ENCODE measurements at places on chromosomes 7 and 10.

- DNase-seq: no peak
These were observed 13.5 kb downstream of the EPHB6 start for GRCh38 chr7:142868188-142868985.

DNA sequence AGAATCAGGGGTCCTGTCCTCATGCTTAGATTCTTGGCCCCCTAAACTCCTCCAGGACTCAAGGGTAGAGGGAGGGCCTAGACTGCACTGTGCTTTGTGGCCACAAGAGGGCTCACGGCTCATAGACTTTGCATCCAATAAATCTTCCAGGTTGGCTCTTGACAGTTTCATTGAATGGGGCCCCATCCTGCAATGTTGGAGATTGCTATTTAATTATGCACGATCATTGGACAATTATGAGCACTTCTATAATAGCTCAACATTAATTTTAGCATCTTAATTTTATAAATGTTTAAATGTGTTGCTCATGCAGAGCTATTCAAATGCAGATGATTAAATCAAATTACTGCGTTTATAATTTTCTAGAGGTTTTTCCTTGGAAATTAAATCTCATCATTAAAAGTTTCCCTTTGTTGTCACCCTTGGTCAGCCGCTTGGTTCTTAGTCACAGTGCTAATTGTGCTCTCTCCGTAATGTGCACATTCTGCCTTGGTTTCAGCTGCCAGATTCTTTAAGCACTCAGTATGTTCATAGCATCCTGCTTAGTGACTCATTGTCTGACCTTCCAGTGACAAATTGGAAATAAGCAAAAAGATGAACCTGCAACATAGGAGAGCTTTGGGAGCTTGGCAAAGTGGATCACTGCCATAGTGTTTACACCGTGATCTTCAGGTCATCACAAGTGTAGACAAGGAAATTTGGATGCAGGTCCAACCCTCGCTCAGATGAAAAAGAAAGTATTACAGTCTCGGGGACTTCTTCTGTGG lies 33.4 kb upstream of the PLPP4 start:
- peak; percentile 1 for DNase-seq

- no peak for DNase-seq
These were observed 265.2 kb upstream of the SP8 start for GRCh38 chr7:21051865-21052264.

DNA sequence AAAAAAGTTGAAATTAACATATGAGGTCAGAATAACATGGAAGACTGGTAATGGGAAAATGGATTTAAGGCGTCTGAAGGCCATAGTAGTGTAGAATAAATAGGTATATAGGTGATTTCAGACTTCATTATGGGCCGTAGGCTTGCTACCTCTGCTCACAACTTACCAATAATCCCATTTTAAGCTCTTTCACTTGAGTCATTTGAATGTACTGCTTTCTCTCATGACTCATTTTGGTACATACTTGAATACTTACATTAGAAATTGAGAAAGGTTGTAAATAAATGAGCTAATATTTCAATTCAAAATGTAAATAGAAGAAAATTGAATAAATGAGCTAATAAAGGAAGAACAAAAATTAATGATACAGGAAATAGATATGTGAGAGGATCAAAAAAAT lies 42.2 kb upstream of the NEUROD6 start:
- no peak for DNase-seq

GRCh38 chr7:4052130-4052529 lies 630.0 kb upstream of the FOXK1 start:
- no peak for DNase-seq

DNA sequence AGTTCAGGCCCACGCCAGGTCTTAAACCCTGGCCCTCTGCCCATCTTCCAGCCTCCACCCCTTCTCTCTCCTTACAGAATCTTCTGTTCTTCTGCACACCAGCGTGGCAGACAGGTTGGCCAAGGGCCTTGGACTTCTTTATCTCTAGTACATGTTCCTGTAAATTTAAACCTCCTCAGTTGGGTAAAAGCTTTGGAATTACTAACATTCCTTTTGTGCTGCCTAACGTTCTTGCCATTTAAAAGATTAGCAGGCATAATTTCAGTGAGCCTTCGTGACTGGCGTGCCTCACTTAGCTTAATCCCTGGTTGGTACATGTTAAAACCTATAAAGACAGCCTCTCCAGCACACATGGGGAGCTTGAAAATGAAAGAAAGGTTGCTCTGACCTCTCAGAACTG lies 192.2 kb downstream of the CUX1 start:
- no peak for DNase-seq

DNA sequence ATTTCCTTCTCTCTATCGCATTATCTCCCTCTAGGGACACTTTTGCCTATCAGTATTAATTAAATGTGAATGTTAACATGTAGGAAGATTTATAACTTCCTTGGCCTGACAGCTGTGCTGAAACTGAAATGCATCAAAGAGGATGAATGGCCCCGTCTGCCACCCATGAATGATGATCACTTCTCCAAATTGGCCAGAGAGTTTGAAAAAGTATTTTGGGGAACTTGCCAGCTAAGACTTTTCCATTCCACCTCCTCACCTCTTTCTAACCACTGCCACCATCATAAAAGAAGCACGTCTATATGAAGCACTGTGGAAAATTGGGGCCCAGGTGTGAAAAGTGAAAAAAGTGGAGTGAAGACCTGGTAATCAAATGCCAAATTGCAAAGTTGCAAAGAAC lies 25.4 kb upstream of the ST8SIA6 start:
- no peak for DNase-seq

DNA sequence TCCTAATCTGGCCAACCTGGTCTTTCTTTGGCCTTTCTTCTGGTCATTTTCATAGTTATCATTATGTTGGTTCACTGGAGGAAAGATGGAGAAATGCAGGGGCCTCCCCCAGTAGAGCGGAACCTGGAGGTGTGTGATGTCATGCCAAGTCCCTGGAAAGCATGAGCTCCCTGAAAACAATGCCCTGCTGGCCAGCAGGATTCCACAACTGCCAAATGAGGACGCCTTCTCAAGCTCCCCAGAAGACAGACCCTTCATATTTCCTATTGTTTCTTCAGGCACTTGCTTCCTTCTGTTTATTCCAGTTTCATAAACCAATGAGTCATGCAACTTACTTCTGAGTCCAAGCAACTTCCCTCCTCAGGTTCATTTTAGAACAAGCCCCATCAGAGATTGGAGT lies 339.0 kb downstream of the GATA3 start:
- no peak for DNase-seq

- DNase-seq: no peak
These were observed 22.2 kb upstream of the UNCX start for GRCh38 chr7:1210321-1210978.

DNA sequence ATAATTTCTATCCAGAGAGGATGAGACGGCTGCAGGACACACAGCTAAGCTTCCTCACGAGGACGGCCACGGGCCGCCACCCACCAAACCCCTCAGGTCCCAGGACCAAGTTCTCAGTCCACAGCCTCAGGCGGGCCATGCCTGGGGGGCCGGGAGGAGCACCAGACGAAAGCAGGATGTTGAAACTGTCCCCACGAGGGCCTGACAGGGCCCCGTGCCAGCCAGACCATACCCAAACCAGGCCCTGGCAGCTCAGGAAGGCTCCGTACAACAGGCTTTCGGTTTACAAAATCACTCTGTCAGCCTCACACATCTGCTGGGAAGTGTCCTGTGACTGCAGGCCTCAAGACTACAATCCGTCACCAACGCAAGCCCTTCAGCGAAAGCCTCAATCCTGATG lies 14.5 kb downstream of the TUBGCP2 start:
- DNase-seq: no peak

- DNase-seq: no peak
These were observed 64.0 kb downstream of the DMBT1 start for GRCh38 chr10:122624546-122624945.

GRCh38 chr7:25795824-25796235 lies 356.2 kb upstream of the NFE2L3 start:
- no peak for DNase-seq

DNA sequence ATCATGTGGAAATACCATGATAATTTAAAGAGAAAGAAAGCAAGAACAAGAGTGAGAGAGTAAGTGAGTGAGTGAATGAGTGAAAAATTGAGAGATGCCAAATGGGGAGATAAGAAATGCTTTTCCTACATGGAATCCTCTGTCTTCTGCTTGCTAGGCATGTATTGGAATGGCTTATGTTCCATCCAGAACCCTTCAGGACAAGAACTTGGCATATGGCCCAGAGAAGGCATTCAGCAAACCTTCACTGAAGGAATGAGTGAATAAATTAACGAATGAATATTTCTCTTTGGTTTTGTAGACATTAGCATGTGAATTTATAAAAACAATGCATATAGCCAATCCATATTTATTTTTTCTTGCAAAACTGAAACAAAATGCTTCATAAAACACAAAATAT lies 162.2 kb downstream of the LRRTM3 start:
- no peak for DNase-seq

GRCh38 chr10:82092111-82092510 lies 217.1 kb downstream of the NRG3 start:
- DNase-seq: no peak

DNA sequence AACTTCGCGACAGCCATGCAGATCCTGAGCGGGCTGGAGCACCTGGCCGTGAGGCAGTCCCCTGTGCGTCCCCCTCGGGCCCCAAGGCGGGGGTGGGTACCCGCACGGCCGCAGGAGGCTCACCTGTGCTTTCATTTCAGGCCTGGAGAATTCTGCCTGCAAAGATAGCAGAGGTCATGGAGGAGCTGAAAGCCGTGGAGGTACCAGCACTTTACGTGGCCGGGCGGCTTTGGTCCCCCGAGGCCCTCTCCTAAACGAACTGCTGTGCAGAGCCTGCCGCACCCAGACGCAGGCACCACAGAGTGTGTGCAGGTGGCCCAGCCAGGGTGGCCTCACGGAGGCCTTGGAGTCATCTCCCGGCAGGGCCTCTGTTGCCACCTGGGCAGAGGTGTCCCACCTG lies 11.1 kb upstream of the UTF1 start:
- DNase-seq: no peak

DNA sequence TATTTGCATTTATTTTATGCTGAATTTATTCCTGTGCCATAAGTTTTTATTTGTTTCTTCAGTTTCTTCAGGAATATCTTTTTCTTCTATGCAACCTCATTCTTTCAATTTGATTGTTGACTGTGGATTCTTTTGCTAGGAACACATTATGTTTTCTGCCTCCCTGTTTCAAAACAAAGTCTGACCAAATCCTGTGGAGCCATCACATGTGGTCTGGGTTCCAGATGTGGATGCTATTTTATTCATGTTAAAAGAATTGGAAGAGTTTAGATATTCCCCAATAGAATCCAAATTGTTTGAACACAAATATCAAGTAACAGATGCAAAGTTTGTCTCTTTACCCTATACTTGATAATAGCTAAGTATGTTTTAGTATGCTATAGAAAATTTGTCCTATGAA lies 56.8 kb upstream of the LRRC17 start:
- DNase-seq: no peak

DNA sequence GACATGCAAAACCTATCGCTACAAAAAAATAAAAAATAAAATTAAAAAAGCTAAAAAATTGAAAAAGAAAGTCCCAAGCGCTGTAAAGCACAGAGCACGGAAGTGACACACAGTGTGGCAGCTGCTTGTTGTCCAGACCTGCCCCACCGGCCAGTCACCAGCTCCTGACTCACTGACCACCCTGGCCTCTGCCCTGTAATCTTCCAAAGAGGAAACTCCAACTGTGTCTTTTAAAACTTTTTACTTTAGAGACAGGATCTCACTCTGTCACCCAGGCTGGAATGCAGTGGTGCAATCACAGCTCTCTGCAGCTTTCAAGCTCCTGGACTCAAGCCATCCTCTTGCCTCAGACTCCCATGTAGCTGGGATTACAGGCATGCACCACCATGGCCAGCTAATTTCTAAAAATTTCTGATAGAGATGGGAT lies 23.6 kb downstream of the GNA12 start:
- DNase-seq: no peak

GRCh38 chr7:99047526-99048077 lies 96.3 kb downstream of the SMURF1 start:
- no peak for DNase-seq

DNA sequence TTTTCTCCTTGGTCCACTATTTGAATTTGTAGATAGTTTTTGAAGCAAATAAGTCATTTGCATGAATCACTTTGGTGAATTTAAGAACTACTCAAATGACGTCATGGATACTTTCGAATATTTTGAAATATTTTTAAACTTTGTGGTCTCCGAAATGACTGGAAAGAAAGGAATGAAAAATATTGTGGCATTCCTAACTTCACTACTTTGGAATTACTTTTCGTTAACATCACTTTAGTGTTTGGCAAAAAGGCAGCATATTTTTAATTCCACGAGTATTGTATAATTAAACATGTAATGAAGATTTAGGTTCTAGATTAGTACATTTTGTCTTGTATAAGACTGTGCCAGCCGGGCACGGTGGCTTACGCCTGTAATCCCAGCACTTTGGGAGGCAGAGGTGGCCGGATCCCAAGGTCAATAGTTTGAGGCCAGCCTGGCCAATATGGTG lies 35.3 kb upstream of the ZRANB1 start:
- no peak for DNase-seq

GRCh38 chr7:135718219-135718618 lies 9.8 kb downstream of the SLC13A4 start:
- no peak for DNase-seq

DNA sequence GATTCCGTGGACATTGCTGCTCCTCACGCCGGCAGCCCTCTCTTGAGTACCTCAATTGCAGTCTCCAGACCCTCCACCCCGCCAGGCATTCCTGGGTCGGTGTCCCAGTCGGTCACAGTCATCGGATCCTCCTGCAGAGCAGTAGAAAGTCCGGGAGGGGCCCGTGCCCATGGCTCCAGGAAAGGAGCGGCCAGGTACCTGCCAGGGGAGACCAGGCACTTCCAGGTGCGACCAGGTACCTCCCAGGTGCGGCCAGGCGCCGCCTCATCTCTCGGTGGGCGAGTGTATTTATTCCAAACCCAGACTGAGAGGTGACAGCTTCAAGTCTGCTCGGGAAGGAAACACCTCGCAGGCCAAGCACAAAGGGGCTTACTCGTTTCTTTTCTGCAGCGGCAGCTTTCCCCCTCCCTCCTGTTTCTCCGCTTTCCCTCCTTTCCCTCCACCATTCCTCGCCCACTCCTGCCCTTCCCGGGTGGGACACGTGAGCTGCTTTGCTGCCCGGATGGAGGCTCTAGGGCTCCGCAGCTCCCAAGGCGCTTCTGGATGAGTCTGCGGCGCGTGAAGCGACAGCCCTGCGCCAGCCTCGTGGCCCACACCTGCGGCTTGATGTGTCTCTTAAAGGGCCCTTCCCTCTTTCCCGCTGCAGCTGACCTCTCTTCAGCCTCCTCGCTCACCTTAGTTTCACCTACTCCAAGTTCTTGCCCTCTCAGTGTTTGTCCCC lies 39.4 kb upstream of the AGK start:
- DNase-seq: no peak

GRCh38 chr10:96411716-96412320 lies 53.0 kb upstream of the OPALIN start:
- no peak for DNase-seq

DNA sequence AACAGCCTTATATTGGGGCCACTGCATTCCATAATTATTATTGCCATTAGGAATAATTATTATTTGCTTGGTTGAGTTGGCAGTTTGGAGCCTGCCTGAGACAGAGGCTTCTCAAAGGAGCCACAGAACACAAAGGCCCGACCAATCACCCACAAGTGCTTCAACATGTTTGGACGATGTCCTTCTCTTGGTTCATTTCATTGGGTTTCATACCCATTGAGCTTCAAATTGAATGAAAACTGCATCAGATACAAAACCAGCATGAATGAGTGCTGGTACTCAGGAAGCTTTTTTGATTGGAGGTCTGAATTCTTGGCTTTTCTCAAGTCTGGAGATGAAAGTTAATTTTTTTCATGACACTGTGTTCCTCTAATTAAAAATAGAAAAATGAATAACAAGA lies 168.3 kb downstream of the CREB5 start:
- DNase-seq: no peak

GRCh38 chr7:5348134-5349004 lies 65.6 kb downstream of the SLC29A4 start:
- DNase-seq: no peak
